ENCODE measurements at places on chromosomes 3 and 15.

- no peak for DNase-seq
Measured at GRCh38 chr3:178097576-178097975, 438.7 kb upstream of the KCNMB2 start.

DNA sequence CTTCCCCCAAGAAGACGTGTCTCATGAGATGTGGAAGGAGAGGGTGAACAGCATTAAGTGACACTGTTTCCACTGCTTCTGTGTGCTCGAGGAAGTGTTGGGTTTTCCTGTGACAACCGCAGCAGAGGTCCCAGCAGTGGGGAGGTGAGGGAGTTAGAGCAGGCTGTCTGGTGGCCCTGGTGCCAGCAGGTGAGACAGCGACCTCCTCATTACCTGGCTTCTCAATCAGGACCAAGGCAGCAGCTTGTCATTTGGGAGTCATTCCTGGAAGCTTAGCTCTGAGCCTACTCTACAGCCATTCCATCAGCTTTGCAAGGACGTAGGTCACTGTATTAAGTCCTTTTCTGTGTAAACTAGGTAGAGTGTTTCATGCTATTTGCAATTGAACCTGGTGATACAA lies 63.3 kb upstream of the RGMA start:
- peak; percentile 62 for DNase-seq

DNA sequence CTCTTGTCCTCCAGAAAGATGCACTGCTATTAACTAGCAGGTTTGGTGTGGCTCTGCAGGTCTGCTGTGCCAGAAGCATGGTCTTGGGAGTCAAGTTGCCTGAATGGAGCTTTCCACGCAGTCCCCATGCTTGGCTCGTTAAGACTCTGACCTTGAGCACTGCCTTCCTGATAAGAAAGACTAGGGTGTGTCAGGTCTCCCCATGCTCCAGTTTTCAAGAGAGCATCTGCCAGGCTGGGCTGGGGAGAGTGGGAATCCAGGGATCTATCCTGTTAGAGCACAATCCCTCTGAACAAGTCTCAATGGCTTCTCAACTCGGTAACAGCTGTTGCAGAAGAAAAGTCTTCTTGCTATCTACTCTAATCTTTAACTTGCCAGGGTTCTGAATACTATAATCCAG lies 98.2 kb downstream of the TJP1 start:
- DNase-seq = no peak

DNA sequence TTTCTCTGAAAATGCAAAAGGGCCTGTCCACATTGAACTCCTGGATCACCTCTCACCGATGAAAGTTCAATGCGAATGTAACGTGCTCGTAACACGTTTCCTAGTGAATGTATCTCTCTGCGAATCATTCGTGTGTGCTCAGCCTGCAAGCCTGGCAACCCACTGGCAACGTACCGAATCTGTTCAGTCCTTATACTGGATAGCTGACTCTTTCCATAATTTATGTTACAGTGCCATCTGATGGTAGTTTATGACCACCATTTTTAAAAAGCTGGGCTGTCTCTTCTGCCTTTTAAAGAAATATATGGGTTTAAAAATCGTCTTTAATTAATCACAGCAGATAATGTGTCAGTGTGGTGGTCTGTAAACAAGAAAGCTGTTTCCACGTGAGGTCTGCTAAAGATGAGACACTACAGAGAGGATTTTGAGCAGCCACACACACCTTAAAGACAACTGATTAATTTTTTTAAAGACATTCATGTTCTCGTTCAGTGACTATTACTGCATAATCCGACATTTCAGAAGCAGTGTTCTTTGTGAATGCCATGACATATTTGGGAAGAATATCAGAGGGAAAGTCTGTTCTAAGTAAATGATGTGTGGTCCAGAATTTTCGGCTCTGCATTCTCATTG lies 69.4 kb upstream of the FOXP1 start:
- peak; percentile 23 for DNase-seq

DNA sequence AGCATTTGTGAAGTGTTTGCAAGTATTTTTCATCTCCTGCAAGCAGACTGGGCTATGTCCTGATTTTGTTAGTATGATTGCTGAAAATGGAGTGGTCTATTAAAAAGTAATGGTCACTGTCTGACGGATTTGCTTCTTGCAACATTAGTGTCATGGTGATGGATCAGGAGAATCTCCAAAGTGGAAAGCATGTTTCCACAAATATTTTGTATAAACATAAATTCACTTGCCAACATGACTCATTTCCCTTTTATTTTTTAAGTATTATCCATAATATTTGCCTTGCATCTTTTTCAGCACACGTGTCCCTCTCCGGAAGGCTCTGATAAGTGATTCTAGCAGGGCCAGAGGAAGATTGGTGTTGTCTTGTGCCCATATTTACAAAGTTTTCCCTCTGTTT lies 27.4 kb upstream of the CACNA2D3 start:
- no peak for DNase-seq

- DNase-seq = peak; percentile 38
Measured at GRCh38 chr3:183653209-183654064, 18.0 kb downstream of the KLHL24 start.

- DNase-seq = no peak
Measured at GRCh38 chr3:122457706-122458105, 41.8 kb upstream of the WDR5B start.

GRCh38 chr3:177725165-177725564 lies 527.9 kb upstream of the TBL1XR1 start:
- DNase-seq = no peak

DNA sequence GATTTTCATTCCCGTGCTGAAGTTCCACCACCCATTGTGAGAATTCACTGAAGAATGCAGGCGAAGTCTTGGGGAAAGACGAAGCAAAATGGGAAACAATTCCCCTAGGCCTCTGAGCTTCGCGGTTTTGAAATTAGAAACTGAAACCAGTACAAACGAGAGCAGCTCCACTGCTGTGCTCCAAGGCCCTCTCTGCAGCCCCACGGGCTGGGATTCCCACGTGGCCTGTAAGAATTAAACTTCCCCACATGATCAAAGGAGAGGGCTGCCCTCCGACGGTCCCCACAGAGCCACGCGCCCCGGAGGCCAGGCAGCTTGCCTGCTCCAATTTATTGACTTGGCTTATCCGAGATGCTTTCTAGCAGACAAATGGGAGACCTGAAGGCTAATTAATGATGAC lies 144.0 kb downstream of the GREM1 start:
- DNase-seq = no peak

DNA sequence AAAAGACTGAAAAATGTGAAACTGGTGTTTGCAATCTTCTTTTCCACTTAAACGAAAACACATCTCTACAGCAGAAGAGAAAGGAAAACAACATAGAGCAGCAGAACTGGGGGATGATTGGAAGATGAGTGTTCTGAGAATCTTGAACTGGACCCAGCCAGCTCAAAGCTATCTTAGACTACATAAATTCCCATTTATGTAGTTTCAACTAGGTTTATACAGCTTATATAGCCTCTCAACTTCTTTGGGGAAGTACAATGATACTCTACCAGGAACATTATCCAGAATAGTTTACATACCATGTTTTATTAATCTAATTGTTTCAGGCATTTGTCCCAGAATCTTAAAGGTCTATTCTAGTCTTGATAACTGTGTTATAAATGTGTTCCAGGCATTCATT lies 658.2 kb upstream of the LMCD1 start:
- DNase-seq = no peak

DNA sequence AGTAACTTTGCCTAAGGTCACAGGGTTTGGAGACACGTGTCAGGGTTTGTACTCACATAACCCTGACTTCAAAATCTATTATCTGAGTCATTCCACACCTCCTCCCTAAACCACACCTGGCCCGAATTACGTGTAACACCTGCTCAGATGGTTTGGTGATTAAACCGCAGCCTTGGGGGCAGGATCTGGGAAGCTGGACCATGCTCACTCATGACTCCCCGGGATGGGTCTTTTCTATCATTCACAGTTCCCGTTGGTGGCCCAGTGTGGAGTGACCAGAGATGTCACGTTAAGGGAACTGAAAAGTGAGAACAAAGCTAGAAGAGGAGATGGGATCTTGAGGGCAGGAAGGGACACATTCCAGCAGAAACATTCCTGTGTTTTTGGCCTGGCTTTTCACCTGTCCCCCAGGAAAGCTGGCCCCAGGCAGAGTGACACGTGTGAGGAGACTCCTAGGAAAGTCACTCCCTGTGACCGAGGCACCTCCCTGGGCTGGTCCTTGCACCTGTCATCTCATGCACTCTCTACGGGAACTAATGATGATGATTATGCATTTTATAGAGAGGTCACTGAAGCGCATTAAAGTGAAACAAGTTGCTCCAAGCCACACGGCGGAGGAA lies 75.4 kb upstream of the POMGNT2 start:
- DNase-seq = peak; percentile 58

- no peak for DNase-seq
Measured at GRCh38 chr3:27613846-27614500, 108.2 kb downstream of the EOMES start.

DNA sequence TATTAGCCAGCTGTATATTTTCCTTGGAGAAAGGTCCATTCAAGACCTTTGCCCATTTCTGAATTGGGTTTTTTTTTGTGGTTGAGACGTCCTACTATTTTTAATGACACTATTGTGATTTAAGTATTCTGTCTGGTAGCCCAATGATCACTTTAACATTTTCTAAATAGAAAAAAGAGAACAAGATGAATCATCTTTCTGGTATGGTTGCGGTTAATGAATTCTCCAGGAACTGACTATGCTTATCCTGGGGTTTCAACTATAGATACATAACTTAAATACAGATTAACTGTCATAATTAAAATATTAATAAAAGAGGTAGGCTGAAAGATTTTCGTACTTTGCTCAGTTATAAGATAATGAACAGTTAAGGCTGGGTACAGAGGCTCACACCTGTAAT lies 51.9 kb downstream of the PBRM1 start:
- no peak for DNase-seq

DNA sequence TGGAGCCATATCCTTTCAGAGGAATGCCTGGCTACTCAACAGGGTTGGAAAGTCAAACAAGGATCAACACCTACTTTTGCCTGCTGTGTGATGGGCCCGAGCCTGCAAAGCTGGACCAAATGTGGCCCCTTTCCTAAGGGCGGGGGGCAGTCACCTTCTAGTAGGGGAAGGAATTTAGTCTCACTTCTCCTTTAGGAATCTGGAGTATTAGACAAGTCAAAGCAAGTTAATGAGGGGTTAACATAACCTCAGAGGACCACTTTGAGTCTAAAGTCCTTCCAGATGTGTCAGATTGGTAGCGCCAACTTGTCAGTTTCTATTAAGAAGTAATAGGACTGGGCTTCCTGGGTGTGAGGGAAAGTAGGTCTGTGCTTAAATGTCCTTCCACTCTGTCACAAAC lies 6.8 kb downstream of the EXOSC7 start:
- no peak for DNase-seq

- no peak for DNase-seq
Measured at GRCh38 chr3:14991818-14992612, 44.6 kb downstream of the NR2C2 start.

- no peak for DNase-seq
Measured at GRCh38 chr3:188867691-188868265, 304.0 kb upstream of the TPRG1 start.

- no peak for DNase-seq
Measured at GRCh38 chr3:175433026-175433674, 574.0 kb downstream of the NAALADL2 start.

- DNase-seq = no peak
Measured at GRCh38 chr15:39564972-39565665, 15.8 kb upstream of the THBS1 start.

DNA sequence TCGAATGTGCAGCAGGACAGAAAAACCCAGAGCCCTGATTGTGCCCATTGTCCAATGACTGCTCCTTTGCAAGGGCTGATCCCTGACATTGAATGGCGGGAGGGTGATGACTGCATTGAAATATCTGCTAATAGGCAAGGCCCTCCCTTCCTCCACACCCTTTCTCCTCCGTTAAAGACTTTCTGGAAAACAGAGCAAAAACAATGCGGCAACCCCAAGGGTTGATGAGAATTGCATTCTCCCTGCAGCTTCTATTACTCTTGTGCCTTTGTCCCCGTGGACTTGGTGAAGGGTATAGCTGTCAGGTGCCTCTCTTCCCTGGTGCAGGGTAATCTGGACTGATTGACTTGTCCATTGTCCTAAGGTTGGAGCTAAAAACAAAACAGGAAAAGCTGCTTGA lies 71.8 kb downstream of the THSD4 start:
- no peak for DNase-seq

DNA sequence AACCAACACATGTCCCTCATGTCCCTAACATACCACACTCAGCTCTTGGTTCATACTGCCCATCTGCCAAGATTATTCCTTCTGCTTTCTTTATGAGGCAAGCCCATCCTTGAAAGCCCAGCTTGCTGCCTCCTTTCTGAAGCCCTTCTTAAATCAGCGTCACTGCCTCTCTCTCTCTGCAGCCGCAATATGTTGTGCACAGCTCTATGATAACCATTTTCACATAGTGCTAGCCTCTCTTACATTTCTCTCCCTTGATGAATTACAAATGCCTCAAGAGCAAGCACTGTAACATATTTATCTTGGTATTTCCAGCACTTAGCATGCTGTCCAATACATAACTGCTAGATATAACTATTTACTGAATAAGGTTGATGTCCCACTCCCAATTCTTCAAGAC lies 86.5 kb downstream of the TNIK start:
- no peak for DNase-seq
